Activated CD8-positive, alpha-beta T cell treated with anti-CD3 and anti-CD28 coated beads for 36 hours (primary cell): ENCODE measurements at places on chromosomes 12 and 14. TPM values are rescaled to one million over a fixed set of nuclear protein-coding genes. Genes with fewer than 3 reads are reported as not detected.

The A2ML1 gene
- total RNA-seq = not detected

The CD27 gene
- 160 TPM for total RNA-seq

The DENND5B gene
- 0.43 TPM for total RNA-seq

The CCT2 gene
- 389 TPM for total RNA-seq

The LRP1-AS gene
- total RNA-seq = not detected

The PTHLH gene
- total RNA-seq = not detected

The NKX2-8 gene
- not detected for total RNA-seq

The FOXM1 gene
- total RNA-seq = 64.4 TPM

DNA sequence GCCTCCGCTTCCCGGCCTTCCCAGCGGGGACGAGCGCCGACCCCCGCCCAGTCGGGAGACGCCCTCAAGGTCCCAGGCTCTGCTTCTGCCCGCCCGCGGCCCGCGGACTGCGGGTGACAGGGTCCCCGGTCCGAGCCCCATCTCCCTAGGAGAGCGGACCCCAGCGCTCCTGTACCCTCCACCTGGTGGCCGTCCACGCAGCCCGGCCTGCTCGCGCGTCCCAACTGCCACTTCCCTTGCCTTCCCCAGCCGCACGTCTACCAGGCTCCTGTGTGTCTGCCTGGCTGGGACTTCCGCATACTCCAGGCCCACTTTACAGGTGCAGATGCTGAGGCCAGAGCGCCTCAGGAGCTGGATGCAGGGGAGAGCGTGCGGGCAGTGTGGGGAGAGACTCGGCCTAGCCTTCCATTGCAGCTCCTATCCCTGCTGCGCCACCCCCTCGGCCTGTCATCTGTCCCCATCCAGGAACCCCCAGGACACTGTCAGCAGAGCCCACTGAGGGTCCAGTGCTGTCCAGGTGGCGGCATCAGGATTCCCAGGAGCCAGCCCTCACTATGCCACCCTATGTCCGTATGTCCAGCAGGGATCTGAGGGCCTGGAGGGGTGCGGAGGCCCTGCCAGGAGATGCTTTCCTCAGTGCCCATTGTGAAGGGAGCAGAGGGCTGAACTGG is 8.0 kb upstream of the ANKRD9 start:
- no peak for DNase-seq

- DNase-seq = no peak
Measured at GRCh38 chr14:71687166-71687831, 244.9 kb upstream of the RGS6 start.

DNA sequence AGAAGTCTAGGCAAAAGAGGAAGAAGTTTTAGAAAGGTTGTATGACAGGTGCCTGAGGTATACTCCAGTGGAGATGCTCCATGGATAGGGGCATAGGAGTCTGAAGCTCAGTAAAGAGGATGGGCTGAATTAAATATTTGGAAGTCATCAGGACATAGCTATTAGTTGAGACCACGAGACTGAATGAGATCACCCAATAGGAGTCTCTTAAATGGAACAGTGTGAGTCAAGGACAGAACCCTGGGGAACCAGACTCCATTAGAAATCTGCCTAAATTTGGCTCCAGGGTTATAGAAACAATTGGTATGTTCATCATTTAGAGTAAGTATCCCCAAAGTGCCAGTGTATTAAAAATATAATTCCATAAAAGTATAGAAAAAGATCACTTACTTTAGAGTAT is 172.6 kb downstream of the PRKCH start:
- no peak for DNase-seq

DNA sequence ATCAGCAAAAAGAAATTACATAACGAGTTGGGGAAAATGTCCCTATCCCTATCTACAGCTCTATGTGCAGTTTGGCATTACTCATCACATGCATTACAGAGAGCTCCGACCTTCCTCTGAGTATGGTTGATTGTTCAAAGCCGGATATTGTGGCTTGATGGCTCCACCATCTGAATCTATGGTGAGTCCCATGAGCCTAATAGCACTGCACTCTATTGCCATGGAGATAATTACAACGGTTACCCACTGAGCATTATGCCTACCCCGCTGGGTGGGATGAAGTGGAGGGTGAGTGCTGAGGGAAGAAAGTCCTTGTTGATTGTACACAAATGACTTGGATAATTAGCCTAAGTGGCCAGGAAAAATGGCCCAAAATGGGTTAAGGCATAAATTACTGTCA is 800.5 kb downstream of the NRXN3 start:
- no peak for DNase-seq

GRCh38 chr12:1305791-1306500 is 288.4 kb downstream of the FBXL14 start:
- DNase-seq = no peak

DNA sequence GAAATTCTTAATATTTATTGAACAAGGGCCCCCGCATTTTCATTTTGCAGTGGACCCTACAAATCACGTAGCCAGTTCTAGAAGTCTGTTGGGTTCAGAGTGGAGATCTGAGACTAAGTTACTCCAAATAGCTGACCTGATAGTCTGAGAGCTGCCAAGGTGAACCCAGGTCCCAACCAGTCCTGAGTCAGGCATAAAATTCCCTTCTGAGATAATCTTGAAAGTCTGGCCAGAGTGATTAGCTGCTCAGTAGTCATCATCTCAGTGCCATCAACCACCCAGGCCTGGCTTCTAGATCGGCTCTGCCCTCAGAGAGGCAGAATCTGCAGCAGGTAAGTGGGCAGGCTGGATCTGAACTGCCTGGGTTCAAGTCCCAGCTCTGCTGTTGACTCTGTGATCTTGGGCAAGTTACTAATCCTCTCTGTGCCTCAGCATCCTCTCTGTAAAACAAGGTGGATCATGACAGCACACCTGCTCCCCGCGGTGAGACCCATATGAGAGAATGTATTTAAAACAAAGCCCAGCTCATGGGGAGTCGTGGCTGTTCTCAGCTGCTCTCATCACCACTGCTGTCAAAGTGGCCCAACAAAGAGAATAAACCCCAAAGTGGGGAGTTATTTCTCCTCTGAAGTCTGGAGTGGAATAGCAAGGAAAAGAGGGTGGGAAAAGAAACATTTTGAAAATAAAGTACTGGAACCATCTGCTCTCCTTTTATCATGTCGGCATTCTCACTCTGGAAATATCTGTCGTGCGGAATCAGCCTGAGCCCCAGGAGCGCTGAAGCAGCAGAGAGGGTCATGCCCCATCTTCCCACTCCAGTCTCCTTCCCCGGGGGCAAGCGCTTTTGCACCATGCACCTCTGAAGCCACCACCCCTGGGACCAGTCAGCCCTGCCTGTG is 193.3 kb downstream of the DPF3 start:
- DNase-seq = no peak

DNA sequence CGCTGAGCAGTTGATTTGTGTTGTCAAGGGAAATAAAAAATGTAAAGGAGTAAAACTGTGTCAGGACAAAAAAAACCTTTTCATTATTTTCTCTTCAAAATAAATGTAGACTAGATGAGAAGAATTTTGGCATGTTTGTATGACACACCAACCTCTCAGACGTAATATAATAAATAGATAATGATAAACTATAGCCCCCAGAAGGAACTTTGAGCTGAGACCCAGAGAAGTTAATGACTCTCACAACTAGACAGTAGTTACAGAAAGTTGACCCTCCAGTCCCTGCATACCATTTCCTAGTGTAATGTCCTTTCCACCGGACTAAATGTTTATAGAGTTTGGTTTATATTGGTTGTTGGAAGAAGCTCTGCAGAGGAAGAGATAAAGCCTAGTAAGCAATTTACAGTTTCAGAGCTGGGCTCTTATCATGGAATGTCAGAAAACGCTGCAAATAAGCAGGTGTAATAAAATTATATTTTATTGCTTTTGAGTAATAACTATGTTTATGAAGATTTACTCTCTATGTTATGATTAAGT is 97.3 kb downstream of the TRHDE start:
- no peak for DNase-seq

DNA sequence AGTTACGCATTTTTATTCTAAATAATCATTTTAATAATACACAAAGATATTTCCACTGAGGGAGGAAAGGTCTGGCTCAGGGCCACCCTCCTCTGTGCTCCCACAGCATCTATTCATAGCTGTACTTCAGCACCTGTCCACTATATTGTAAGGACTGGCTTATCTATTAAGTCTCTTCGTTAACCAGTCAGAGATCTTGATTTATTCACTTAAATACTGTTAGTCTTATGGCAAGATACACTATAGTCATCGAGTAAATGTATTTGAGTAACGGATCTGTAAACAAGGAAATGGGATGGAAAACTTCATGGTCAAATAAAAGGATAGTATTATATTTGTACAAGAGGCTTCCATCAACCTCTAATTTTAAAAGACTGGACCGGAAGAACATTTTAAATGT is 54.6 kb downstream of the SPTLC2 start:
- DNase-seq = no peak

GRCh38 chr14:32925439-32925838 is 13.2 kb upstream of the NPAS3 start:
- DNase-seq = no peak

GRCh38 chr12:90653040-90653439 is 301.9 kb downstream of the CCER1 start:
- DNase-seq = no peak

GRCh38 chr12:91326058-91327027 is 143.7 kb upstream of the DCN start:
- peak; percentile 49 for DNase-seq

GRCh38 chr14:54475187-54475899 is 13.4 kb downstream of the GMFB start:
- DNase-seq = no peak

DNA sequence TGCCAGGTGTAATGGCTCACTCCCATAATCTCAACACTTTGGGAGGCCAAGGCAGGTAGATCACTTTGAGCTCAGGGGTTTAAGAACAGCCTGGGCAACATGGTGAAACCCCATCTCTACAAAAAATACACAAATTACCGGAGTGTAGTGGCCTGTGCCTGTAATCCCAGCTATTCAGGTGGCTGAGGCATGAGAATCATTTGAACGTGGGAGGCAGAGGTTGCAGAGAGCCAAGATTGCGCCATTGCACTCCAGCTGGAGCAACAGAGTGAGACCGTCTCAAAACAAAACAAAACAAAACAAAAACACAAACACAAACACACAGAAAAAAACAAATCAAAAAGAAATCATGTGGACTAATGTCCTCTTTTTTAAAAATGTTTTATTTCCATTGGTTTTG is 104.4 kb downstream of the NUAK1 start:
- no peak for DNase-seq

DNA sequence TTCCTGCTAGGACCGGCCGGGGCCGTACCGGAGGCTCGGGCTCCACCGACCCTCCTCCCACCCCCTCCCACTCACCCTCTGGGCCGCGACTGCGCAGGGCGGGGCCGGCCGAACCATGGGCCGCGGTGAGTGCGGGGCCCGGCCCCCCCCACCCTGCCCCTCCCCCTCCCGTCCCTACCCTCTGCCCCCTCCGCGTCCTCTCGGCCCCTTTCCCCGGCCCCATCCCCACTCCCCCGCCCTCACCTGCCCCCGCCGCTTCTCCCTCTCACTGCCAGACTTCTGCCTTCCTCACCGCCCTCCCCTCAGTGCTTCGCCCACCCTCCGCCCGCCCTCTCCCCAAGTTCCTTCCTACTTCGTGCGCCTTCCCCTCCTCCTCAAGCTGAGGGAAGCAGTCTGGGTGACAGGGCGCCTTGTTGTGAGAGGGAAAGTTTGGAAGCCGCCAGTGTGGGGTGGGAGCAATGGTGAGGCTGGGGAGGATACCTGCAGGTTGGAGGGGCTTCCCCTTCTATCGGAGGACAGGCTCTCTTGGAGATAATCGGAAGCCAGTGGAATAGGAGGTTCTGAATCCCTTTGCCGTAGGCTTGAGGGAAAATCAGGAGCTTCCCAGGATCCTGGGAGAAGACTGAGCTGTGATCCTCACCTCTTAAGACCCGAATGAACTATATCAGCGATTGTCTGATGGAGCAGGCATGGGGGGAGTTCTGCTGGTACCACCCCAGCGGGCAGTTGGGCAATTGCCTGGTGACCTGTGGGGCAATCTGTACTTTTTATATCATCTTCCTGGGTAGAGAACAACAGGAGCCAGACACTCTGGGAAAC is 472 bp downstream of the MBD6 start:
- no peak for DNase-seq

- no peak for DNase-seq
Measured at GRCh38 chr14:35973770-35974169, 147.6 kb downstream of the BRMS1L start.

GRCh38 chr14:49546766-49547165 is 39.4 kb downstream of the RPS29 start:
- DNase-seq = no peak

- DNase-seq = no peak
Measured at GRCh38 chr14:43503508-43503907, 1003.6 kb downstream of the FSCB start.

DNA sequence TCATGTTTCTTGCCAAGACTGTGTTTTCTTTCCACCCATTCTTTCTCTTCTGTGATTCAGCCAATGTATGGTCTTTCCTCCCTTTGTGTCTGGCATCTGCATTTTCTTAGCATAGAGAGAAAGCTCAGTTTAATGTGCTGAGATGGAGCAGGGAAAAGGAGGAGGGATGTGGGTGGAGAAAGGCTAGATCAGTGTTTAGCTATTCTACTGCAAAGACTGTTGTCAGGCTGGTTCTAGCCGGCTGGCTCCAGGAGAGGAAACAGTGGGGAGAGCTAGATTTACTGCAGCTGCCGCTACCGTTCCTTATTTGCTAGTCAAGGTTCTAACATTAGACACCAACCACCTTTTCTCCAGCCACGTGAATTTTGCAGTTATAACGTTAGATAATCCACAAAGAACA is 5.2 kb upstream of the RIMKLB start:
- DNase-seq = peak; percentile 10

DNA sequence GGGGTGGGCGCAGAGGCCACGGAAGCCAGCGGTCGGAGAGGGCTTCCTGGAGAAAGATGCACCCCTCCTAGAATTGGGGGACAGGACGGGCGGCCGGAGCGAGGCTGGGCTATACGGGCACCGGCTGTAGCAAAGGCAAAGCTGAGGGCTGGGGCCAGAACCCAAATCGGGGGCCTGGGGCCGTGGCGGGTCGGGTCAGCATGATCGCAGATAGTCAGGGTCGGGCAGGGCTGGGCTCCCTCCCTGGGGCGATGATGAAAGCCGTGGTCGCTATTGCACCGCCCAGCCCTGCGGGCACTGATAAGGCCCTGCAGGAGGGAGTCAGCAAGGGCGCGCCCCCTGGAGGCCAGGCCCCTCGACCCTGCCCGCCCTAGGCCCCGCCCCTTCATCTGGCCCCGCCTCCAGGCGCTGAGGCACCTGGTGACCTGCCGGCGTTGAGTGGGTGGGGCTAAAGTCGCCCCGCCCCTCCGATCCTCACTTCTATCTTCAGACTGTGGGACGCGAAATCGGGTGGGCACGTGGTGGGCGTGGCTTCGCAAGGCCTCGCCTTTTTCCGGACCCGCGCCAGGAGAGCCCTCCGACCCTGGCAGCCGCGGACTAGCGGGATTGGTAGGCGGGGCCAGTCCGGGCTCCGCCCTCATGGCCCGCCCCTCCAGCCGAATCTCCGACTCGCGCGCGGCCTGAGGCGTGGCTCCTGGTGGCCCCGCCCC is 419 bp upstream of the SH2B3 start:
- DNase-seq = peak; percentile 100

GRCh38 chr14:73058922-73059673 is 764 bp downstream of the RBM25 start:
- no peak for DNase-seq
